ENCODE measurements at places on chromosomes 11 and 22.

DNA sequence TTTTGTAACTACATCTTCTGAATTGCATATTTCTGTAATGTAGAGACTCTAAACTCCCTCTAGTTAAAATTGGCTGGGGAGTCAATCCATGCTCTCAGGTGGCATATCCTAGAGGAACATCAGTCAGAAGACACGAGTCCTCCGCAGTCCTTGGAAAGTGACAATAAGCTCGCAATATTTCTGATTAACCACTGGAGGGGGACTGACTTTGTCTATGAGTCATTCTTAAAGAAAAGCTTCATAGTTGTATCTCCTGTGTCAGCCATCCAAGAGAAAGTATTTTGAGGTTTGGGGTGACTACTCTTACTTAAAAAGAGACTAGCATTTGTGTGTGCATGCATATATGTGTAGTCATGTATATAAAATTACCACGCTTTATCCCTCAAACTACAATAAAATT lies 60.2 kb downstream of the SLN start:
- no peak for DNase-seq

- DNase-seq, result peak; percentile 12
Observed at GRCh38 chr11:123719452-123719851, 22.0 kb downstream of the ZNF202 start.

- no peak for DNase-seq
Observed at GRCh38 chr22:46849101-46849500, 86.7 kb downstream of the TBC1D22A start.

GRCh38 chr11:65503368-65503948 lies 4.6 kb downstream of the MALAT1 start:
- no peak for DNase-seq

DNA sequence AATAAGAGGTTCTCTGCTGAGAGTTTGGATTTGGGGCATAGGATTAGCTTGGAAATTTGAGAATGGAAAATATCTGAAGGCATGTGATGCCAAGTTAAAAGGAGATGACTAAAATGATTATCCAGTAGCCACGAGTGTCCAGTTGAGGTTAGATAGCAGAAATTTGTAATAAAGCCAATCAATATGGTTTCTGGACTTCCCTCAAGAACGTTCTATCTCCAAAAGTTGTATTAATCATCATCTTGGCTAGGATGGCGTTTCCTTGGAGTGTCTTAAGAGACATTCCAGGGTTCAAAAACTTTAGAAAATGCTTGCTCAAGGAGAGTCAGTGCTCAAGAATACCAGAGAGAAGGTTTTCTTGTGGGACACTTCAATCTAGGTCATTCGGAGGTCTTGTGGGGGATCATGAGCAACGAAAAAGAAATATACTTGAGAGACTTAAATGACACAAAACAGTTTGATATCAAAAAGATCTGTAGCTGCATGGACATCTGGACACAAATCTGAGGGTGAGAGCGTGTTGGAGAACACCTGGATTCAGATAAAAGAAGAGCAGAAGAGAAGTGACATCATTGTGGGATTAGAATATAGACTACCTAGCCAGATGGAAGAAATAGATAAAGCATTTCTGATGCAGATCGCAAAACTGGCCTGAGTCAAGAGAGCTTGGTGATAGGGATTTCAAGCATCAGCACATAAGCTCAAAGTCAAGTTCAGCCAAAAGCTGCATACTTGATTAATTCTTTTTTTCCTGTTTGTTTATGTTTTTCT lies 97.7 kb downstream of the ARFGAP2 start:
- DNase-seq, result peak; percentile 28

GRCh38 chr22:17724678-17725499 lies 49.4 kb downstream of the BID start:
- DNase-seq, result no peak

DNA sequence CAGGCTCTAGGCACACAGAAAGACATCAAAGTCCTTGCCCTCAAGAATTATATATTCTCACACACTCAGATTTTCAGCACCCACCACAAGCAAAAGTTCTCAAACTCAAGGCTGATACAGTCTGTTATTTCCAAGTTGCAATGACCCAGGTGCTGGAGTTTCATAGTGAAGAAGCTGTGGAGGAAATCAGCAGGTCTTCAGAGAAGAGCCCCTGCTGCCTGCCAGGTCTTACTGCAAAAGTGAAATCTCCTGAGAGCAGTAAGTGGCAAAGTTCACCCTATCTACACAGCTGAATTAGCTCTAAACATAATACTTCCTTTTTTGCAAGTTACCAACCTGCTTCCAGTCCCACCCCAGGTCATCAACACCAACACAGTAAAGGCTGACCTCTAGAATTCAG lies 64.6 kb downstream of the RPL27A start:
- no peak for DNase-seq

DNA sequence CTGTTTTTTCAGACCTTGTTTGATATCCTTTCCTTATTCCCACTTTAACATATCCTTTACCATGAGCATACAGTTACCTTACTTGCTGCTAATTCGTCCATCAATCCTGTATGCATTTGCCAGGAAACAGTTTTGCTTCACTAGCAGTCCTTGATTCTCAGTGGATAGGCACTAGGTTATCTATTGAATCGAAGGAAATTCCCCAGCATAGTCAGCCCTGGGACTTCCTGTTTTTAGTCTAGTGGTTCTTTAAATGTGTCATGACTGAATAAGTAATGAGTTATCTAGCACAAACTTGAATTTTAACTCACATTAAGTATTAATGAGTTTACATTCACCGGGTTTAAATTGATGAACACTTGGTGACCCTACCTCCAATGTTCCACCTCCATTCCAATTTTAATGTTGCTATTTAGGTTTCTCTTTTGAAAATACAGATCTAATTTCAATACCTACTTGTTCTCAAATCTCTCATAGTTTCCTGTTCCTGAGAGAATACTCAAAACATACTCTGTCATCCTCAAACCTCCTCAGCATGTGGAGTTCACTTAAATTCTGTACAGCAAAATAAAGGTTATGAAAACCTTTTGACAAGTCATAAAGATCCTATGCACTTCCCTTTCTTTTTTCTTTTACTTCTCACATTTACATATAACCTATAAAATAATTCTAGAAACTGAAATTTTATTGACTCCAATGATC lies 1375.1 kb upstream of the TENM4 start:
- peak; percentile 18 for DNase-seq

DNA sequence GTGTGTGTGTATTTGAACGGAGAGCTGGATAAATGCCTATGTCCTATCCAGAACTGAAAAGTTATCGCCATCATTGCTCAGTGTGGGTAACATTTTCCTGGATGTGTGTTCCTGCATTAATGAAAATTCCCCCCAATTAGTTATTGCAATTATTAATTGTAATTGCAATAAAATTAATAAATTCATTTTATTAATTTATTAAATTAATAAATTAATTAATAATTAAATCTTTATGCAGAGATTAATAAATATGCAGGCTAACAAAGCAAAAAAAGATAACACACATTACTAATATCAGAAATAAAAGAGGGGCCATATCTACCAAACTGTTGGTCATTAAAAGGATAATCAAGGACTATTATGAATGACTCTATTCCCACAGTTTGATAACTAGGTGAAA lies 3.6 kb downstream of the RFPL3 start:
- no peak for DNase-seq

DNA sequence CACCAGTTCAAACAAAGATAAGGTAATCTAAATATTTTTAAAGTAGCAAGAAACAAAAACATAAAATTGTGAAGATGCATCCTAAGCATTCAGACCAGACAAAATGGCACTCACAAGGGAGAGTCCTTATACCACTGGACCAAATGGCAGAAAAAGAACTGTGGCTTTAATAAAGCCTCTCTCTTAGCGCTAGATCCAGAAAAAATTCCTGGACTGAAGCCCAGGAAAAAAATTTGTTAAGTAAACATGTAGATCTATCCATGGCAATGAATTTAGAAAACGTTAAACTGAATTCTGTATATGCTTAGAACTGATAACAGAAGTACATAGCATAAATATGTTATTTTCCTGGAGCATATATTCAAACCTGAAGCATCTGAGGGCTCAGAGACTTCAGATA lies 11.8 kb upstream of the CD59 start:
- no peak for DNase-seq

- no peak for DNase-seq
Observed at GRCh38 chr11:125168918-125169456, 4.4 kb downstream of the PKNOX2 start.

- DNase-seq, result peak; percentile 52
Observed at GRCh38 chr22:24695561-24696511, 78.7 kb downstream of the PIWIL3 start.

- peak; percentile 83 for DNase-seq
Observed at GRCh38 chr22:24060375-24060788, 49.3 kb downstream of the CABIN1 start.

- peak; percentile 81 for DNase-seq
Observed at GRCh38 chr11:65180877-65181568, 705 bp upstream of the CAPN1 start.

GRCh38 chr11:12160680-12161079 lies 50.3 kb downstream of the MICAL2 start:
- no peak for DNase-seq

GRCh38 chr11:116180806-116181600 lies 591.8 kb downstream of the BUD13 start:
- DNase-seq, result no peak

DNA sequence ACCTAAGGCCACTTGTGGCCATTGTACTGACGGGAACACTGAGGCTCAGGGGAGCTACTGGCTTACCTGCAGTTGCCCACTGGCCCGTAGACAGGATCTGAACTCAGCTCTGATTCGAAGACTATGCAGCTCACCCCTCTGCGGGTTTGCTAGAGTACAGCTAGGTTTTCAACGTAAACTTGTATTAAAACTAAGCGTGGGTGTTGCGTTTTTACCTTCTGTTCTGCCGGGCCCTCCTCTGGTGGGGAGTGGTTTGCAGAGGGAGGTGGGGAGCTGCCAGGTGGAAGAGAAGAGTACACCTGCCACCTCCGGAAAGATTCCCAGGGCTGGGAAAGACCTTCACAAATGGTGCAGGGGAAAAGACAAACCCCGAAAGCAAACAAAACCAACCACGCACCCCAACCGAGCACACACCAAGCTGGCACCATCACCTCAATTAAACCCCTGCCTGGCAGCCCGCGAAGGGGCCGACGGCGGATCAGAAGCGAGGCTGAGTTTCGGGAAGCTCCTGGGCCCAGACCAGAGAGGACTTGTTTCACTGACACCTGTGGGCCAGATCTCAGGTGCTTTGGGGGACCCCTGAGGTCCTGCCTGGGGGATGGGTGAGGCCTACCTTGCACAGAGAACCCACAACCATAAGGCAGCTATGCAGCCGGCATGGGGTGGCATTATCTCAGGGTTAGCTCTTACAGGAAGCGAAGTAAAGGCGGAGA lies 37.7 kb downstream of the SHISAL1 start:
- DNase-seq, result no peak

DNA sequence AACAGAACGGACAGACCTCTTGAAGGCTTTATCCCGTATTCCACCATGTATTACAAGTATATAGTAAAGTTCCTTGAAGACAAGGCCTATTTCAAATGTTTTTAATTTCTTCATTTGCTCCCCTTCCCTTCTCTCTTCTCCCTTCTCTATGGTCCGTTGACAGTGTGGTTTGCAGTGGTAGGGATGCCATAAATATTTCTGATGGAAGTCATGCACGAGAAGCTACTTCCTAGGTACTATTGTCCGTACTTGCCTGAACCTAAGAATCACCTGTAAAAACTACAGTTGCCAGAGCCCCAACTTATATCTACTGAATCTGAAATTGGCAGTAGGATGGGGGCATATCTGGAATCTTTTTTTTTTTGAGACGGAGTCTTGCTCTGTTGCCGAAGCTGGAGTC lies 2.8 kb downstream of the PISD start:
- DNase-seq, result no peak

DNA sequence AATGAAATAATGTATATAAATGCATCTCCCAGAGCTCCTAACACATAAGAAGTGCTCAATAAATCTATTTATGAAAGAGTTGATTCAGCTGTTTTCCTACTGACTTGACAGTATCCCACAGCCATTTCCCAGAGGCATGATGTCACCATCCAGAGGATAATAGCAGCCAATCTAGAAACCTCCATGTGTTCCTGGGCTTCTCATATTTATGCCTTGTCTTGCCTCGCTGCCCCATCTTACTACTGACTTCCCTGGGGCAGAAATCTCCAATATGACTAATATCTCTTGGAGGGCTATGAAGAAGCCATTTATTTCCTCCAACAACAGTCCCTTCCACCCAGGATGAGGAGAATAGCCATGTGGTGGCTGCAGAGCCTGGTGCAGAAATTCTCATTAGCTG lies 115.4 kb upstream of the NAV2 start:
- DNase-seq, result no peak

DNA sequence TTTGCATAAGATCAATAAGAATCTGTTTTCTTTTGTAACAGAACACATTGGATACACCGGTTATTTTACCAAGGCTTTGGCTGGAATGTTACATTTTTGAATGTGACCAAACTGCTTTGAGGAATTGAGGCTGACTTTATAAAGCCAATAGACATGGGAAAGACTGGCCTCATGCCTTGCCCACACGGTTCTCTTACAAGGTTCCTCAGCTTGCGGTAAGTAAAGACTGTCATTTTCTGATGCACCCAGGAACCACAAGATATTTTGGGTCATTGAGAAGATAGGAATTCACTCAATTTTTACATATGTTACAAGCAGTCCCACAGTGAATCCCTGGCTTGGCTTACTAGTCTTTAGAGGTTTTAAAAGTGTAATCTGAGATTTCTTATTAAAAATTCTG lies 23.9 kb downstream of the OR10A6 start:
- DNase-seq, result no peak

DNA sequence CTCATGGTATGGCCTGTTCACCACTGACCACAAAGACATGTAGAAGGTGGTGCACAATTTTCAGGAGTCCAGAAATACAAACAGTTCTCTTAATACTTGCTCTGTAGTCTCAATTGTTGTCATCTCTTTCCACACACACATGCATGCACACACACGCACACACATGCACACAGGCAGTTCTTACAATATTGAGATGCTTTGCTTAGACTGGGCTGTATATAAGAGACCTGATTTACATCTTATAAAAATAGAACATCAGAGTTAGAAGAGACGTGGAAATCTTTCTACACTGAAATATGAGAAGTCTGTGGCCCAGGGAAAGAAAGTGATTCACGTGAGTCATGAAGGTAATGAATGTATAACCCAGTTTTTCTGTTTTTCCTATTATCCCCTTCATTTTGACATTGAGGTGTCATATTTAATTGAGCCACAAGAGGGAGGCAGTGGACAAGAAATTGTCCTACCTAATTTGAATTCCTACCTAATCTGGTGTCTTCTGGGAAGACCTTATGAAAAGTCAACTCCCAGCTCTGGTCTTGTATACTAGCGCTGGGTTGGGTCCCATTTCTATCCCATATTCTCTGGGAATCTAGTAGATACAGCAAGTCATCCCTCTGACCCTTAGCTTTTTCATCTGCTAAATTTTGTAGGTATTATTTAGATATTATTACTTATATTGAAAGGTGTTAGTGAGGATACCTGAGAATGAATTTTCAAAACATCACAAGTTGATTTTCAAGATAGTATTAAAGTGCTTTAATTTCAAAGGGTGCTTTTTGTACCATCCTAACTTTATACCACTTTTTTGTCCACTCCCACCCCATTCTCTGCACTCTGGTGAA lies 14.9 kb upstream of the MS4A4A start:
- peak; percentile 73 for DNase-seq

- peak; percentile 25 for DNase-seq
Observed at GRCh38 chr11:66012946-66013761, 1.3 kb downstream of the CST6 start.
